ENCODE measurements at places on chromosomes 3 and 15.

DNA sequence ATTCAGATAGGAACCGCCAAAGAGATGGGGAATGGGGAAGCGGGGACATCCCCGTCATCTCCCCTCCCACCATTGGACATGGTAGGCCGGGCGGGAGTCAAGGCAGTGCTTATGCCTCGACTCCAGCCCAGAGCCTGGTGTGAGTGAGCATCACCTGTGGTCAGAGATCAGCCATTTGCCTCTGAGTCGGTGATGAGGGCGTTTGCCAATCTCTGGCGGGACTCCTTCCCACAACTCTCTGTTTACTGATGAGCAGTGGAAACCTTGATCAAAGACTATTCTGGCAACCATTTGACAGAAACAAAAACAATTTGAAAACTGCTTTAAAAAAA is 63.9 kb upstream of the HES1 start:
- H3K36me3 ChIP-seq = no peaks in the 10 kb centered on the region
- H3K27me3 ChIP-seq = peaks cover 20% of the 10 kb centered on the region
- no peaks in the 10 kb centered on the region for H3K4me1 ChIP-seq
- DNase-seq = no peak
- H3K4me3 ChIP-seq = no peak overlapping the region
- H3K27ac ChIP-seq = no peak overlapping the region

GRCh38 chr3:41726891-41727290 is 235.0 kb downstream of the ULK4 start:
- H3K4me3 ChIP-seq = no peak overlapping the region
- no peak overlapping the region for H3K27ac ChIP-seq
- H3K4me1 ChIP-seq = no peaks in the 10 kb centered on the region
- H3K36me3 ChIP-seq = no peaks in the 10 kb centered on the region

- H3K4me3 ChIP-seq = no peak overlapping the region
- no peaks in the 10 kb centered on the region for H3K36me3 ChIP-seq
- DNase-seq = peak; percentile 95
- no peaks in the 10 kb centered on the region for H3K27me3 ChIP-seq
- peaks cover 4% of the 10 kb centered on the region for H3K4me1 ChIP-seq
These were observed 779.1 kb downstream of the MECOM start for GRCh38 chr3:168884353-168884903.

GRCh38 chr3:46928282-46928681 is 48.3 kb downstream of the CCDC12 start:
- no peaks in the 10 kb centered on the region for H3K27me3 ChIP-seq
- H3K36me3 ChIP-seq = peaks cover 13% of the 10 kb centered on the region
- no peak overlapping the region for H3K4me3 ChIP-seq
- DNase-seq = no peak
- H3K4me1 ChIP-seq = peaks cover 22% of the 10 kb centered on the region
- no peak overlapping the region for H3K27ac ChIP-seq

DNA sequence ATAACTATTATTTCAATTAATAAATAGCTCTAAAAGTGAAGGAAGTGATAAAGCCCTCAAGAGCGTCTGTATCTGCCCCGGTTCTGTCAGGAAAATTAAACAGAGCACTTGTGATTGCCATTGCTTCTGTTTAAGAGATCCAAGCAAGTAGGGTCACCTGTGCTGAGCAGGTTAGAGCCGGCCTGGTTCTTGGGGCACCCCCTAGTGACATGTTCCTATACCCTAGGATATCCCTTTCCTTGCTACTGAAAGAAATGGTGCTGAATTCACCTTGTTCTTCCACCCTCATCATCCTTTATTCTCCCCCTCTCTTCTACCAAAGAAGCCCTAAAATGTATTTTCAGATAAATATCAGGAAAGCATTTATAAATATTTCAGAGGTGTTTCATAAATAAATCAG is 323.5 kb downstream of the RORA start:
- no peak overlapping the region for H3K27ac ChIP-seq
- H3K36me3 ChIP-seq = no peaks in the 10 kb centered on the region
- H3K27me3 ChIP-seq = no peaks in the 10 kb centered on the region

DNA sequence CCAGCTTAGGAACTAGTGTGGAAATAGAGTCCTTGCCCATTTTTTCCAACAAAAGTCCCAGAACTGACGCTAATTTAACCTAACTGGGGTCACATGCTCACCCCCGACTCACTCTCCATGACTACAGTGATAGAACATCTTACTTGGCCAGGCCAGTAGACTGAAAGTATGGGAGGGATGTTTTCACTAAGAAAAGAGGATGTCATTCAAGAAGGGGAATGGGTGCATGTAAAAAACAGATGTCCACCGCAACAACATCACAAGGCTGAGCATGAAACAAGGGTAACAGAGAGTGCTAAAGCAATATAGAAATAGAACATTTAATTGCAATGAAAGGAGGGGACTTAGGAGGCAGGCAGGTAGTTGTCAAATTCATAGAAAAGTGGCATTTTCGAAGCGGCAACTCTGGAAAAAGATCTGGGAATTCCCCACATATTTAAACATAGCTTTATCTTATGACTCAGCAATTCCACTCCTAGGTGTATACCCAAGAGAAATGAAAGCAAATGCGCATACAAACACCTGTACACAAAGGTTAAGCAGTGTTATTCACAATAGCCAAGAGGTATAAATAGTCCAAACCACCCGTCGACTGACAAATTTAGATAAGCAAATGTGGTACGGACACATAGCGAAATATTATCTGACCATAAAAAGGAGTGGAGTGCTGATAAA is 41.1 kb upstream of the UBE2E2 start:
- no peak overlapping the region for H3K27ac ChIP-seq
- H3K36me3 ChIP-seq = no peaks in the 10 kb centered on the region
- H3K27me3 ChIP-seq = no peaks in the 10 kb centered on the region
- peak; percentile 22 for DNase-seq

DNA sequence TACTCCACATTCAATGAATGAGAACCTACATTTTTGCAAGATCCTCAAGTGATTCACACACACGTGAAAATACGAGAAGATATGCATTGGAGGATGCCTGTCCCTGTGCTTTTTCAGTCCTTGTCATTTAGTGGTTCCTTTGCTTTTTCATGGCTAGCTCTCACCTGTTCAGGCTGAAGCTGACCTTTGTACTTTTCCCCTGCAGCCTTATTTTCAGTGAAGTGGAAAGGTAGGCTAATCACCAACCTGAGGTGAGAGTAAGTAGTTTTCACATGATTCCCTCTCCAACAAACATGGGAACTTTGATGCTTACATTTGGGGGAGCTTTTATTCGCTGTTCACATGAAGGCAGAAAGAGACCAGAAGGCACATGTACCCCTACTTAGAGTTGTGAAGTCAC is 8.3 kb downstream of the ITPR1 start:
- peaks cover 2% of the 10 kb centered on the region for H3K4me1 ChIP-seq
- H3K27me3 ChIP-seq = no peaks in the 10 kb centered on the region
- no peak overlapping the region for H3K27ac ChIP-seq
- no peak for DNase-seq

DNA sequence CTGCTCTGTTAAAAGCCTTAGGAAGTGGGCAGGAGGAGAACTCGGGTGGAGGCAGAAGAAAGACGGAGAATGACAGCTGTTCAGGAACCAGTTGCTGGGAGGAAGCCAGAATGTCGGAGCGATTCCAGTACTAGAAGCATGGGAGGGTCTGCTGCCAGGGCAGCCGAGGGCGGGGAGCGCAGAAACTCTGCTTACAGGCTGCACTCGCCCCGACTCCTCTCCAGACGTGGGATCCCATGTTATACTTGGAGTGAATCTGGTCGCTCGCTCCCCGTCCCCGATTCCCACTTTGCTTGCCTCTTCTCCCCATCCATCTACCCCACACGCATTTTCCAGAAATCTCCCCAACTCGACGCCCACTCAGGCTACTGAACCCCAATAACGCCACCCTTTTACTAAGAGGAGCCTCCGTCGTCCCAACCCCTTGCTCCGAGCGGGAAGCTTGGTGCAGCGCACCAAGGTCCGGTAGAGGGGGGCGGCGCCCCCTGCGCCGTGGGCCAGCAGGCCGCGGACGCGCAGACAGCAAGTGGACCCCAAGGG is 665 bp downstream of the GATM start:
- H3K4me3 ChIP-seq = peak overlapping the region; percentile 35
- no peaks in the 10 kb centered on the region for H3K4me1 ChIP-seq
- H3K27me3 ChIP-seq = peaks cover 20% of the 10 kb centered on the region
- no peak for DNase-seq
- no peak overlapping the region for H3K27ac ChIP-seq

- DNase-seq = peak; percentile 93
- H3K4me3 ChIP-seq = no peak overlapping the region
- H3K27ac ChIP-seq = no peak overlapping the region
- no peaks in the 10 kb centered on the region for H3K27me3 ChIP-seq
- H3K4me1 ChIP-seq = peaks cover 3% of the 10 kb centered on the region
These were observed 90.5 kb downstream of the MRPL46 start for GRCh38 chr15:88376574-88377174.

DNA sequence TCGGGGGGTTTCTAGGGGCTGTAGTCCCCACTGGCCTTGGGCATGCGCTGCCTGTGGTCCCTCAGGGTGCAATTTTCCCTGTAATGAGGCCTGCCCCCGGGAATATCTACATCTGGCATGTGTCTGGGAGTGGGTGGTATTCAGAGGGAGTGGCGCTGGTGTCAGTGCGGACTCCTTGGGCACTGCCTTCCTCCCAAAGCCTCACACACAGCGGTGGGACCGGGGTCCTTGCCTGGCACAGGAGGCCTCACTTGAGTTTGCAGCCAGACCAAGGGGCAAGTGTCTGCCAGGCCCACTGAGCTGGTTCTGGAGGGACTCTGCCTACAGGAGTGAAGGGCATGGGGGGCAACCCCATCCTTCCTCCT is 53.5 kb upstream of the PCSK6 start:
- H3K27me3 ChIP-seq = no peaks in the 10 kb centered on the region
- DNase-seq = no peak
- no peak overlapping the region for H3K4me3 ChIP-seq
- no peaks in the 10 kb centered on the region for H3K4me1 ChIP-seq
- H3K36me3 ChIP-seq = no peaks in the 10 kb centered on the region
- no peak overlapping the region for H3K27ac ChIP-seq

- no peak for DNase-seq
- no peaks in the 10 kb centered on the region for H3K36me3 ChIP-seq
- H3K4me1 ChIP-seq = peaks cover 6% of the 10 kb centered on the region
- no peak overlapping the region for H3K4me3 ChIP-seq
These were observed 524.9 kb upstream of the PROK2 start for GRCh38 chr3:72309661-72310418.

GRCh38 chr3:109963831-109964230 is 626.5 kb upstream of the DPPA4 start:
- no peak overlapping the region for H3K27ac ChIP-seq
- H3K27me3 ChIP-seq = no peaks in the 10 kb centered on the region
- no peaks in the 10 kb centered on the region for H3K36me3 ChIP-seq
- H3K4me1 ChIP-seq = no peaks in the 10 kb centered on the region
- peak; percentile 28 for DNase-seq

DNA sequence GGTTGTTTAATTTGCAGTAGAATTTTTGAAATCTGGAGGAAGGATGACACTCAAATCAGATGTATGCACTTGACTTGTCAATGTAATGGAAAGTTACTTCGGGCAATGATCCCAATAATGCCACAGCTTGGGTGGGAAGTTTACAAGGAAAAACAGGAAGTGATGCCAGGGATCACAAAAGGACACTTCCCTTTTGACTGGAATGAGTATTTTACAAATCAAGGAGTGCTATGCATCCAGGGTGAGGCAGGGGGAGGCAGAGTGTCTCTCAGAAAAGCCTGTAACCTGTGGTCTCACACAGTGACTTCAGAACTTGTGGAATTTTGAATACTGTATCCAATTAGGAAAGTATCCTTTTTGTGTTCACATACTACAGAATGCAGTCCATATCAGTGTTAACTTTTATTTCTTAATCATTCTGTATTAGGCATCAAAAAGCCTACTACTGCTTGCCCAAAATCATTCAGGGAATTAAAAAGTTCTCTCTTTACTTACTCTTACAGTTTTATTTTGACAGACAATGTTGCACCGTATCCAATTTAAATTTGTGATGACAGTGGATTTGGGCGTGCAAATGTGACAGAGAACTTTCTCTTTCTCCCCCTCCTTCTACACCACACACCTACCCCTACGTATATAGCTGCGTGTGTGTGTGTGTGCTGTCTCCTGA is 445.1 kb downstream of the MECOM start:
- no peaks in the 10 kb centered on the region for H3K27me3 ChIP-seq
- DNase-seq = peak; percentile 72
- H3K36me3 ChIP-seq = no peaks in the 10 kb centered on the region
- H3K4me3 ChIP-seq = no peak overlapping the region

DNA sequence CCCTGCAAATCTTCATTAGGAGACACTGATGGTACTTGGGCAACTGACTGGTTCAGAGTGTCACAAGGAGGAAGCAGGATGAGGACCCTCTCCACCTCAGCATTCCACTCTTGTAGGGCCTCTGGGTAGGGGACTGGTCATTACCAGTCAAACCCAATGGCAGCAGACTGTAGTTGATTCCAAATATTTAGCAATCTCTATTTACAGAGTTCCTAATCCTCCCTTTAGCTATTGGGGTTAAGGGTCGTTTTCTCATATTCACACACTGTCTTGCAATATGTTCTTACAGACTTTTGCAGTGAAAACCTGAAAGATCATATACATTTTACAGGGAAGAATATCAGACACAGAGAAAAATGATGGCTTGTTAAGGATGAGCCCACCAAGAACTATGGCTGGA is 397.7 kb downstream of the GAP43 start:
- no peaks in the 10 kb centered on the region for H3K36me3 ChIP-seq
- no peaks in the 10 kb centered on the region for H3K4me1 ChIP-seq
- H3K27ac ChIP-seq = no peak overlapping the region
- no peaks in the 10 kb centered on the region for H3K27me3 ChIP-seq
- no peak for DNase-seq

- H3K27me3 ChIP-seq = no peaks in the 10 kb centered on the region
- DNase-seq = no peak
- H3K4me1 ChIP-seq = no peaks in the 10 kb centered on the region
- no peak overlapping the region for H3K27ac ChIP-seq
- no peak overlapping the region for H3K4me3 ChIP-seq
- no peaks in the 10 kb centered on the region for H3K36me3 ChIP-seq
These were observed 187.5 kb upstream of the TPM1 start for GRCh38 chr15:62855085-62855476.

- H3K4me1 ChIP-seq = peaks cover 1% of the 10 kb centered on the region
- H3K27ac ChIP-seq = no peak overlapping the region
- H3K4me3 ChIP-seq = no peak overlapping the region
- H3K27me3 ChIP-seq = no peaks in the 10 kb centered on the region
- DNase-seq = no peak
These were observed 24.8 kb downstream of the EXOSC7 start for GRCh38 chr3:45000823-45001222.

DNA sequence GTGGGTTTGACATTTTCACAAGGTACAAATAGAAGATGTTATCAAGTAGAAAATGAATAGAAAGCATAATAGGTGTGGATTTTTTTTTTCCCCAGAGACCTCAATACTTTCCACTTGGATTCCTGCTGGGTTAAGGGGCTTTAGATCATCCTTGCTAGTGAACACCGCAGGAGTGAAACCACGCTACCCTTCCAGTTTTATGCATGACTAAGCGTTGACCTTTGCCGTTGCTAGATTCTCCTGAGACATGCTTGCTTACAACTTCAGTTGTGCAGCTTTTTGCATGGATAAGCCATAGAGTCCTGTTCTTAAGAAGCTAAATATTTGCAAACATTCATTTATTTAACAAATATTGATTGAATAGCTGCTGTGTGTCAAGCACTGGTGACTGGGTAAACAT is 299.7 kb upstream of the LMCD1 start:
- no peak overlapping the region for H3K27ac ChIP-seq
- H3K4me3 ChIP-seq = no peak overlapping the region
- DNase-seq = peak; percentile 66
- H3K27me3 ChIP-seq = no peaks in the 10 kb centered on the region
- no peaks in the 10 kb centered on the region for H3K36me3 ChIP-seq
- H3K4me1 ChIP-seq = no peaks in the 10 kb centered on the region

Data from fibroblast of lung (primary cell).